Subcutaneous adipose tissue (tissue), 4 donors: ENCODE measurements at places on chromosomes 1 and 21. TPM values are rescaled to one million over a fixed set of nuclear protein-coding genes. Genes with fewer than 3 reads are reported as not detected.

ADAM30 gene
- not detected for total RNA-seq

ADAMTS5 gene
- total RNA-seq = 146 TPM

CENPF gene
- total RNA-seq = 4.2 TPM

TMPRSS2 gene
- total RNA-seq = not detected

OR6N1 gene
- total RNA-seq = not detected

LRRC38 gene
- not detected for total RNA-seq

TMEM200B gene
- 32.1 TPM for total RNA-seq

TAS1R1 gene
- total RNA-seq = not detected

PLEKHA6 gene
- total RNA-seq = 1.5 TPM
